ENCODE measurements at places on chromosomes 2 and 18. TPM values are rescaled to one million over a fixed set of nuclear protein-coding genes. Genes with fewer than 3 reads are reported as not detected.
A peak's percentile ranks its signal among the peaks of the same experiment; 100 is the strongest.

GRCh38 chr2:221850076-221850475, 278.0 kb upstream of the EPHA4 start:
- no peak for DNase-seq

GRCh38 chr2:134527381-134527780, 191.4 kb downstream of the TMEM163 start:
- no peak for DNase-seq

GRCh38 chr2:197548582-197548981, 32.7 kb downstream of the MOB4 start:
- no peak for DNase-seq

Gene MDH1B
- total RNA-seq, result 0.19 TPM

Gene PRSS56
- total RNA-seq, result not detected

DNA sequence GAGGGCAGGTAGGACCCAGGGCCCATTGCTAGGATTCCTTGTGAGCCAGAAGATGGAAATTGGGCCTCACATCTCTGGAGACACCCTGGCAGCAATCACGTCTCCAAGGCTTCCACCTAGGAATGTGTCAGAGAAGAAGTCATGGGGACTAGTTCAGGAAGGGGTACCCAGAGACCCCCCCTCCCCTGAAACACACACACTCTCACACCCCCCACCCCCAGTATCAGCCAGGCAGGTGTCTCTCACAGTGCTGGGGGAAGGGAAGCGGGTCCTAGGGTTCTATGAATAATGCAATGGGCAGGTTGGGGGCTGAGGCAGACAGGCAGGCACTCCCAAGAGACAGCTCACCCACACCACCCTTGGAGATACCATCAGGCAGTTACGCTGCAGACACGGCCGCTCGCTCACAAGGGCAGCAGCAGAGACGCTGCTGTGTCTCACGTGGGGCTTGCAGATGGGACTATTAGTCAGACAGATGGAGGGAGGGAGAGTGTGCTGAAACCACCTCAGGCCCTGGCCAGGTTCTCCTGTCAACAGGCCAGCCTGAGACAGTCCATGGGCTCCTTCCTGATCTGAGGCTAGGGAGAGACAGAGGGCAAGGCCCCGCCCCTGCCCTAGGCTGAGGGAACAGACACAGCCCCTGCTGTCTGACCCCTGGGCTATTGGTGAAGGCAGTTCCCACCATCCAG, 134.6 kb downstream of the CYP26B1 start:
- no peak for DNase-seq

- DNase-seq, result no peak
These were observed 63.3 kb upstream of the STK17B start for GRCh38 chr2:196234672-196235071.

DNA sequence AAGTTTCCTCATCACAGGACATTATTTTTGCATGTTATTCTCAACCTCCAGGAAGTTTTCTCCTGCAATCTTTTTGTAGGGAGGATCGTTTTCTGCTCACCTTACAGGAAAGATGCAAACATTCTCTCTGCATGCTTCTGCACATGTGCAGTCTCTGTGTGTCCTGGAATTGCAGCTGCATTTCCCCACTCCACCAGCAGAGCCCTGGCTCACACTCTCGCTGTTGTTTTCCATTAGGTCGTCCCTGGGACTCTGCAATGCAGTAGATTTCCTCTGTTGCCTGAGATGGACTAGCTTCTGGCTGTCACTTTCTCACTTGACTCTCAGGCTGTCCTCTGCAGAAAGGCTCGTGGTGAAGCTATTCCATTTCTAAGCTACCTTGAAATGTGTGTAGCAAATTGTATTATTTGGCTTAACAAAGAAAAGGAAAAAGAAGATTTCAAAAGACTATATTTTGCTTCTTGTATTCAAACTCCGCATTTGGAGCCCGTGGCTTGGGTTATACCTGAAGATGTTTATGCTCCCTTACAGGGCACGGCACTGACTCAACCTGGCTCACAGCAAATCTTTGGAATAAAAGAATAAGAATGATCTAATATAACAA, 346.7 kb downstream of the RAD51AP2 start:
- no peak for DNase-seq

Gene TEX44
- not detected for total RNA-seq

DNA sequence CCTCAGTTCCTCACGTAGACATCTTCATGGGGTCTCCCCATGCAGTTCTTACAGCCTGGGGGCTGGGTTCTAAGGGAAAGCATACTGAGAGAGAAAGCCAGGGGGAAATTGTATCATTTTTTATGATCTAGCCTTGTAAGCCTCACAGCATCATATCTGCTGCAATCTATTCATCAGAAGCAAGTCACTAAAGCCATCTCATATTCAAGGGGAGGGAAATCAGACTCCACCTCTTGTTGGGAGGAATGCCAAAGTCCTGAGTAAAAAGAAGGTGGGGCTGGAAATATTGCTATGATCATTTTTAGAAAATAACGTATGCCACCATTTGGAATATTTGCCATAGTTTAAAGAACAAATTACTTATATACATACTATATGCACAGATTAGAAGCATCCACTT, 304.6 kb downstream of the TXNL1 start:
- DNase-seq, result no peak

GRCh38 chr2:68689553-68690537, 44.8 kb upstream of the ARHGAP25 start:
- DNase-seq, result peak; percentile 42

Gene AMER3
- total RNA-seq, result not detected

Gene CIDEA
- total RNA-seq, result not detected

DNA sequence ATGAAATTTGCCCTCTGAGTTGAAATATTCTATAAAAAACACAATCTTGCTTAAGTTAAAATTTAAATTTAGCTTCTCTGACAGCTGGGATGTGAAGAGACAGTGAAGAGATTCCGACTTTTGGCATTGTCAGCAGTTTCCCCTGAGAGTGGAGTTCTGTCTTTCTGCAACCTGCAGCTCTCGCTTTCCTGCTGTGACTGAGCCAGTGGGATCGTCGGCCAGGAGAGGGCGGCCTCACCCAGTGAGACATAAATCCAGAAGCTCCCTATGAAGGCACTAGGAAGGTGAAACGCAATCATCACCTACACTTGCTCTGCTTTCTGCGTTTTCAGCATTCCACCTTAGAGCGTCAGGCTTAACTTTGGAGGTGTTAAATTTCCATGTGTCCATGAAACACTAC, 75.4 kb upstream of the HNMT start:
- no peak for DNase-seq

Gene MAP3K19
- not detected for total RNA-seq

DNA sequence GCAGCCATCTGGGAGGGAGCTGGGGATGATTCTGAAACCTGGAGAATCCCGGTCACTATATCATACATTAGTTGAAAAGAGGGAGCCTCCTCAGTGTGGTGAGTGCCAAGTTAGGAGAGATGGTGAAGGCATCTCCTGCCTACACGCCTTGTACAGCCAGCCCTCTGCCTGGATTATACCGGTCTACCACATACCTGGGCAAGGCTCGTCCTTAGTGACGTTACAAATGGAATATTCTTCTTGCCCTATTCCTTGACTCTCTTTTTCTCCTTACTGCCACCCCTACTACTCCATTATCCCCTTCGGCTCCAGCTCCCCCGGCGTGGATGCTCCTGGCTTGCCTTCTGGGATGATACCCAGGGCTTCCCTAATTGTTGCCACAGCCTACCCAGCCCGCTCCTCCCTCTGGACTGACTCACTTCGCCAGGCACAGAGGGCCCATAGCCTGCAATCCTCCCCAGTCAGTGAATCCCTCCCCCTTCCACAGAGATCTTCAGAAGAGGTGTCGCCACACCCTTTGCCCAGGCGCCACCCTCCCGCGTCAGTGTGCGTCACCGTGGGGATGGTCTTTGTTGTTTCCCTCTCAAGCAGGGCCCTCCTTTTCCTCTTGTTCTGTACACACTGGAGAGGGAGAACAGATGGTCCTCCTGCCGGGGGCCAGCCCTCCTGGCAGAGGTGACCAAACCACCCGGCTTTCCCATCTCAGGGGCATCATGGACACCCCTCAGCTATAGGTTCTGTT, 115.2 kb upstream of the EPAS1 start:
- no peak for DNase-seq

DNA sequence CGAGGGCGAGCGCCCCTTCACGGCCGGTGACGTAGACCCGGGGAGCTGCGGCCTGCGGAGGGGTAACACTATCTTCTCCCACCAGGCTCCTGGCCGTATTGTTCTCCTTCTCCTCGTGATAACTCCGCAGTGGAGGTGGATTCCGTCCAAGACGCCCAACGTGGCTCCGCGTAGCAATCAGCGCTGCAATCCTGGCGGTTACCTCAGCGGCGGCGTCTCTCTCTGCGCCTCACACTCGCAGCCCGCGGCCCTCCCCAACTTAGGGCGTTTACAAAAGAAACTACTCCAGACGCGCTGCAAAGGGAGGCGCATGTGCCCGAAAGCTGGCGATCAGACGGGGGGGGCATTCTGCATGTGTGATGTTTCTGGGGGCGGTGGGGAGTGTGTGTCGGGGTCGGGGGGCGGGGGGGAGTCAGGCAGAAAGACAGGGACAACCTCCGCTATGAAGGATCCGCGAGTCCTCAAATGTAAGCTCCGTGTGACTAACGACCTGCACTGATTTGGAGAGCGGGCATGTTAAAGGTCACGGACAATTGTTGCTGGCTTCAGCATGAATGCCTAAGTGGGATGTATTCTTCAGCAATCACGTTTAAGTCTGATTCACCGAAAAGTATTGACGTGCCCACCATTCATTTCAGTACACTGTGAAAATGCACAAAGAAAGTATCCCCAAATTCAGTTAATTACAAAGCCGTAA, 1.3 kb upstream of the ZNF516 start:
- DNase-seq, result no peak

DNA sequence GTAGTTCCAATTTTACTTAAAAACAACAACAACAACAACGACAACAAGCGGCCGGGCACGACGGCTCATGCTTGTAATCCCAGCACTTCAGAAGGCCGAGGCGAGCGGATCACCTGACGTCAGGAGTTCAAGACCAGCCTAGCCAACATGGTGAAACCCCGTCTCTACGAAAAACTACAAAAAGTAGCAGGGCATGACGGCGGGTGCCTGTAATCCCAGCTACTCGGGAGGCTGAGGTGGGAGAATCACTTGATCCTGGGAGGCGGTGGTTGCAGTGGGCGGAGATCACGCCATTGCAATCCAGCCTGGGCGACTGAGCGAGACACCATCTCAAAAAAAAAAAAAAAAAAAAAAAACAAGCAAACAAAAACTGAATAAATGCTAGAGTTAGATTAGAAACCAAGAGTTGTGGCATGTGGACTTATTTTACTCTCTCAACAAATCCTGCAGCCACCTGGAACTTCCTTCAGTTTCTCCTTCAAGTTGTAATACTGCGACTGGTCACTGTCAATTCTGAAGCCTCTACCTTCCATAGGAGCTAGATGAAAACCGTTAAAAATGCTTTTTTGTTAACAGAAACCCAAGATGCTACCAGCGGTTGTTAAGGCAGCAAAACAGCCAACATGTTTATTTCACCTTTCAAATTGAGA, 1.3 kb downstream of the ATP5F1A start:
- DNase-seq, result no peak

DNA sequence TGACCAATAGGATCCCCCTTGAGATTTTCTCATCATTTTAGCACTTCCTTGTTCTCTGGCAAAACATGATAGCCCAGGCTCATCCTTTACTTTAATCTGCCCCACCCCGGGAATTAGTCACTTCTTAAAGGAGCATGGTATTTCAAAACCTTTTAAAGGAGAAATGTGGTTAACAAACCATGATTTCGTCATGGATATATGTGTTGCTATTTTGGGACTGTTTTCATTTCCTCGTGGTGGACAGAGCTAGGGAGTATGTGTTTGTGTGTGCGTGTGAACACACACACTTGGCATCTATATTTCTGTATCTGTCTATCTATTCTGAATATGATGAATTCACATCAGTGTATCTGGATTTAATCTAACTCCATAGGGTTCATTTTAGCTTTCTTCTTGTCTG, 128.1 kb downstream of the BIRC6 start:
- no peak for DNase-seq

DNA sequence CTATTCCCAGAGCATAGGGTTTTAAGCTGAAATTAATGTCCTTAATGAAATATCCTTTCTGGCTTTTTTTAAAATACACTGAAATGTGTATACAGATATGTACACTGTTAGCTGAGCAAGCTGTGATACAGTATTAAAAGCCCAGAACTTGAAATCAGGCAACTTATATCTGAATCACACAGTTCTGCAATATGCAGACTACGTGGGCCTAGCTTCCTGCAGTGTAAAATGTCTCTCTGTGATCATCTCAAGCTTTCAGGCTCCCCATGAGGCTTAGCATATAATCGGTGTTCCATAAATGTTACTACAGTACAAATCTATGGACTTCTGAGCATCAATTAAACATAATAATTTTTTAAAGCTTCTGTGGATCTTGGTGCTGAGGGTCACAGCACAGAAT, 8.2 kb downstream of the FBXO15 start:
- DNase-seq, result no peak

GRCh38 chr2:177649568-177650518, 257.3 kb downstream of the AGPS start:
- no peak for DNase-seq

DNA sequence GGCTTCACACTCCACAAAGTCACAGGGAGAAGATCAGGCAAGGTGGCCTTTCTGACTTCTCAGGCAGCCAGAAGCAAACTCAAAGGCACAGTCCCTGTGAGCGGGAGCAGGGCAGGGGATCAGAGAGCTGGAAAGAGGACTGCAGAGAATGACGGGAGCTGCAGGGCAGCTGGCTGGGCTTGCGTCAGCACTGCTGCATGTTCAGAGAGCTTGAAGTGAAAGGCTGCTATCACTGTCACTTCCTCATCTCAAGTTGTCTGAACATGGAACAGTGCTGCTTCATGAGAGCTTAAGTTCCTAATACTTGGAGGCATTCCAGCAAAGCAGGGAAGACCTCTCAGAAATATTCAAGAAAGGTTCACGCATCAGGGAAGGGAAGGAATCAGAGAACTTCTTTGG, 20.4 kb downstream of the TGFBRAP1 start:
- DNase-seq, result no peak

- DNase-seq, result peak; percentile 95
These were observed 32.9 kb upstream of the INHBB start for GRCh38 chr2:120312860-120313694.

Gene CHAC2
- 2.1 TPM for total RNA-seq

DNA sequence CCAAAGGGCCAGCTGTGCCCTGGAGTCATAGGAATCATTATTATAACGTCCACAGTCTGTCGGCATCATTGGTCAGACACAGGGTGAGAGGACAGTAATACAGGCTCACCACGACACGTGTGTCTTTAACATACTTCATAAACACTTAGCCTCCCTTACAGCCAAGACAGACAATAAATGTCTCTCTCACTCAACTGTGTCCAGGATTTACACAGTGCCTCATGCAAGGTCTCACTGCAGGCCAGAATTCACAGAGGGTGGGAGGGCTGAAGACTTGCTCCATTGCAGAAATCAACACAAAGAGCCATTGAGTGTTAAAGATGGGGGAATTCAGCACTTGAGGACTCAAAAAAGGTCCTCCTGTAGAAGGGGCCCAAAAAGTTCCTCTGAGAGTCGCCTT, 210.5 kb downstream of the BCL2 start:
- no peak for DNase-seq

GRCh38 chr2:112187046-112187715, 49.0 kb downstream of the FBLN7 start:
- DNase-seq, result peak; percentile 77

All from esophagus muscularis mucosa (tissue), 4 donors.